Endothelial cell (in vitro differentiated cells): ENCODE measurements at places on chromosomes 4 and X.

GRCh38 chr4:185734214-185734613, 77.8 kb downstream of the SORBS2 start:
- DNase-seq = no peak

DNA sequence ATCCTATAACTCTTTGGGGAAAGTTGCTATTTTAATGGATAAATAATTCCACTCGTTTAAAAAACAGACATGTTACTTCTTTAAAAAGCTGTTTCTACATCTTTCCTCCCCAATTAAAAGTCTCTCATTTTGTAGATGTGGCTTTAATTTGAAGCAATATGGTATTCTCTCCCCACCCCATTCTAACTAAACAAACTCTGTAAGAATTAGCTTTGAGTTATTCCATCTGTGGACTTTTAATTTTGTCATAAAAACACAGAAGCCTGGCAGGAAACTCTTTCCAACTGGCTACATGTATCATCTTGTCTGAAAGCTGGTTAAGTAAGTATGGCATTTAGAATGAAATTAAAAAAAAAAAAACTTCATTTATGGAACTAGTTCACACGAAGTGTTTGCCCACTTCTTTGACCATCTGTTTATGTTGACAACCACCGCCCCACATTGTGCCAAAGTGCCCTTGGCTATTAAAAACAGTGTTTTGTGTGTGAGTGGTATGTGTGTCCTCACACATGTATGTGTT, 140.3 kb downstream of the NAA11 start:
- no peak for DNase-seq

DNA sequence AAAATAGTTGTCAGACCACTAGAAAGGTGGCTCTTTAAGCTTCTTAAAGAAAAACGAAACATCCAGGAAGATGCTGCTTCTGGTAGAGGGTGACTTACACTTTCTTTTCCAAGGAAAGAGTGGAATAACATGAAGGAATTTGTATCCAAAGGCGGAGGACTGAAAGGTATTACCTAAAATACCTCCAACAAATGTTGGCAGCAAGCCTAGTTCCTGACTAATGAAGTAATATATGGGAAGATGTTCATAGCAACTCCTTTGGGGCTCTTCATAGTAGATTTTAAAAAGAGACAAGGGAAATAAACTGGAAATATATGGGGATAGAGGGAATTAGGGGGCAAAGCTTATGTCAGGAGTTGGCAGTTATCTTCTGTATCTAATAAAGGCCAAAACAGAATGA, 116.2 kb downstream of the AASDH start:
- no peak for DNase-seq

GRCh38 chrX:53824686-53825085, 138.2 kb upstream of the HUWE1 start:
- no peak for DNase-seq

GRCh38 chr4:99983289-99983943, 33.3 kb upstream of the H2AZ1 start:
- DNase-seq = no peak

DNA sequence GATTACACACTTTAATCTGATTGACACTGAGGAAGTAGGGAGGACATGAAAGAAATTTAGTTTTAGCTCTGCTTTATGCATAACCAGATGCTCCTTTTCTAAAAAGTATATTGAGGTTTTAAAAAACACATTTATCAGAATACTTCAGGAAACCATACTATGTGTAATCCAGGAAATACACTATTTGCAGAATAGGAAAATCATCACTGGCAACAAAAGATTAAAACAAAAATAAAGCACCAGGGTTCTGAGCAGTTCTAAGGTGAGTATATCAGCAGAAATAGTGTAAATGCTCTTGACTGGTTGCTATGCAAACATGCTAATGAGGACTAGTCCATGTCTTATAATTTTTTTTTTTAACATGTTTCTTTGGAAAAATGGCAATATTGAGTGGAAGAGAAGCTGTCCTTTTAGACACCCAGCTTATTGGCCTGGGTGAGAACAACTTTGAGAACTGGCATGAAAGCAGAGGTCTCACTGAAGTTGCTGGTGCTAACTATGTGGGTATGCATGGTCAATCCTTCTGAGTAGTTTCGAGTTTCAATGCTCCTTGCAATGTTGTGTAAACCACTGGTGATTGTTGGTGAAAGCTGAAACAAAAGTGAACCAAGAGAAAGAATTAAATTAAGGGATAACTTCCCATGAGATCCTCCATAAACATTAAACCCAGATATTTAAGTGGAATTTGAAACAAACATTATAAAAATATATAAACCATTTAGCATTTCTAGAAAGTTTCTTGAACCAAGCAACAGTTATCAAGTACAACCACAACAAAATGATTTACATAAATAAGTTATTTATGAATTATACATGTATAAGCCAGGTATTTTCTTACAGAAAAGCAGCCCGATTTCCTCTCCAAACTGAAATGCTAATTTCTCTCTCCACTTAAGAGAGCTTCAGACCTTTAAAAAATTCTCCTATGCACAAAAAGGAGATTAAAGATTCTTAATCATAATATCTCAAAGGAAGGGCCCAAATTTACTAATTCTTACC, 20.4 kb upstream of the SCD5 start:
- DNase-seq = no peak

DNA sequence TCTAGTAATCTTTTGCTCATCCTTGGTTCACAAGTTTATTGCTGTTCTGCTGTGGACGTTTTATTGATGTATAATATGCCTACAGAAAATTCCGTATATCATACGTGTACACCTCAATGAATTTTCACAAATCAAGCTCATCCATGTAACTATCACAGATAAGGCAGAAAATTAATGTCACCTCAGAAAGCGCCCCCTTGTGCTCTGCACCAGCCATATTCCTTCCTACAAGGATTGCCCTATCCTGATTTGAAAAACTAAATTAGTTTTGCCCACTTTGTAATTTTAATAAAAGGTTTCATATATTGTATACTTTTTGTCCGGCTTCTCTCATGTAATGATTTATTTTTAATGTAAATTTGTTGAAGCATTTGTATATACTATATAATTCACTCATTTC, 390.8 kb downstream of the ADGRL3 start:
- peak; percentile 15 for DNase-seq

DNA sequence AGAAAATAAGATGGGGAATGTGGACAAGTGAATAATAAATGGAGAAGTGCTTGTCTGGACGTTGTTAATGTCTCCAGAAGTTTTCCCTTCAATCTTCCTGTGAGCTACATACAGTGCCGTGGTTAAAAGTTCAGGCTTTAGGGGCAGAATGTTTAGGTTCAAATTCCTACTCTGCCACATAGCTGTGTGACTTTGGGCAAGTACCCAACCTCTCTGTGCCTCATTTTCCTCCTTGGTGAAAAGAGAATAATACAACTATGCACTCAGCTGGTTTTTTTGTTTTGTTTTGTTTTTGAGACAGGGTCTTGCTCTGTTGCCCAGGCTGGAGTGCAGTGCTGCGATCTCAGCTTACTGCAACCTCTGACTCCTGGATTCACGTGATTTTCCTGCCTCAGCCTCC, 143.5 kb downstream of the CHIC2 start:
- DNase-seq = no peak

GRCh38 chr4:126465341-126465740, 1150.6 kb downstream of the FAT4 start:
- no peak for DNase-seq

- no peak for DNase-seq
Observed at GRCh38 chrX:138748480-138748879, 37.0 kb upstream of the FGF13 start.

GRCh38 chr4:6953751-6954380, 44.2 kb downstream of the TBC1D14 start:
- DNase-seq = peak; percentile 22

GRCh38 chr4:95510145-95510544, 38.6 kb downstream of the UNC5C start:
- no peak for DNase-seq

GRCh38 chr4:15198070-15198727, 195.9 kb downstream of the CPEB2 start:
- DNase-seq = no peak

DNA sequence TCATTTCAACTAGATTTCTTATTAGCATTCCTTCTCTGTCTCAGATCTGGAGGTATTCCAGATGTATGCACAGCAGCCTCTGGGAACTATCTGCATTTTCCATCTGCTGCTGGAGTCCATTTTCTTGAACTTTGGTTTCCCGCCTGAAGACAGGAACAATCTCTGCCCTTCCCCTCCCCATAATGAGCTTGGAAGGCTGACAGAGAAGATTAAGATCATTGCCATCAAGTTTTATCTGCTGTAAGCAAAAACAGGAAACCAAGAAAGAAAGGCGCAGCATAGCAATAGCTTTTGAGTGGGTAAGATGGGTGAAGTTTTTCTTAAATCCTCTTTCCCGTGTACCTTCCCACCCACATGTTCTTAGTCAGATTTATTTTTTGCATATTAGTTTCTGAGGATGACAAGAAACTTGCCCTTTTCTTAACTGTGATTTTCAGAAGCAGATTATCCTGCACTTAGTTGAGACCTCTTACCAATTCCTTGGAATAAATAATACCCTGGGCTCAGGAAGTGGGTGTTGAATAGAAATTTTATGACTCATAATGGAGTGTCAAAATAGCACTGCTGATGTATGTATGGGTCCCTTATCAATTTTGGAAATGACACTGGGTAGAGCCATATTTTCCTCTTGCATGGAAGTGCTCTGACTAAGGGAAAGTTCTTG, 78.3 kb downstream of the CT47B1 start:
- no peak for DNase-seq

DNA sequence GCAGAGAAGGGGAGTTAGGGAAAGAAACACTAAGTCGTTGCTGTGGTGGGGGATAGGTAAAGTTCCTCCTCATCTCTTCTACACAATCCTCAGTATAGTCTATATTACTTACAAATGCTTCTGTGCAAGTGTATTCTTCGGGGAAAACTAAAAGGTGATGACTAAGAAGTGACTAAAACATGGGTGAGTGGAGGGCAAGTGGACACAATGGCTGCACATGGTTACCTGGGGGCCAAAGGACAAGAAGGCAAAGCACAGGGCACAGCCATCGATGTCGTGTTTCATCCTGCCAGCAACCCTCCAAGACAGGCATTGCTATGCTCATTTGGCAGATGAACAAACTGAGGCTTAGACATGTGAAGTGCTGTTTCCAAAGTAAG, 35.5 kb upstream of the CCKAR start:
- DNase-seq = no peak

- DNase-seq = no peak
Observed at GRCh38 chr4:159308566-159309340, 205.9 kb downstream of the RAPGEF2 start.

DNA sequence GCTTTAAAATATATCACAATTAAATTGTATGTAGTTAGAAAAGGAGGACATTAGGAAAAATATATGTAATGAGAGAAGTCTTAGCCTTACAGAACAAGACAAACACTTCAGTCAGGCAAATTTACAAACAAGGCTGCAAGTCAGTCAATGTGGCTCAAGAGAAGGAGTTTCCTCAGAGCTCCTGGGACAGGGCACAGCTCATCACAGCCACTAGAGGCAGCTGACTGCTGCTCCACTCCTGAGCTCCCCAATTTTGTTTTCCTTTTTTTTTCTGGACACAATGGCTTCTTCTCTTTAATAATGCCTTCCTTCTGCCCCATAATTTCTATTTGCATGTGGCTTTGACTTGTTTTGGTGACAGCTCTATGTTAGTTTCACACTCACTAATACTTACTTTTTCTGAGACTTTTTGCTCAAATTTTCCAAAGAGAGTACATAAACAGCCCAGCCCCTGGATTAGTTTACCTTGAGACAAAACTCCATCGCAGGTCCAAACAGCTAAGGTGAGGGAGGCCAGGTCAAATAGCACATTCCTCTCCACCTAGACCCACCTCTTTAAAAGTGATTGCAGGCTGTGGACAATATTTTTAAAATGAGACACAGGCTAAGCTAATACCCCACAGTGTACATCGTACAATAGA, 850.4 kb upstream of the FRG1 start:
- DNase-seq = peak; percentile 27

DNA sequence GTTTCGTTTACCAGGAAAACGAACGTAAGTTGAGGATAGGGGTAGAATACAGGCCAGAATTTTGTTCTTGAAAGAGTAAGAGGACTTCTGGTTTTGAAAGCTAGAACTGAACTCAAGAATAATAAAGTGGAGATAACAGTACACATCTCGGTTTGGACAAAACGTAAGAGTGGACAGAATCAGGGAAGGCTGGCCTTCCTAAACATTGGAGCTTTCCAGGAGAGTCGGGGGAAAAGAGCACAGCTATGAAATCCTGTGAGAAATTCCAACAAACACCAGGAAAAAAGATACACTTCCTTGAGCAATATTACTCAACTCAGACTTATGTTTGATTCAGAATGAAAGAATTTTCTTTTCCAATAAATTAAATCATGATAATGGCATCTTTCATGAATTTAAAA, 1.2 kb downstream of the CTSO start:
- DNase-seq = no peak

DNA sequence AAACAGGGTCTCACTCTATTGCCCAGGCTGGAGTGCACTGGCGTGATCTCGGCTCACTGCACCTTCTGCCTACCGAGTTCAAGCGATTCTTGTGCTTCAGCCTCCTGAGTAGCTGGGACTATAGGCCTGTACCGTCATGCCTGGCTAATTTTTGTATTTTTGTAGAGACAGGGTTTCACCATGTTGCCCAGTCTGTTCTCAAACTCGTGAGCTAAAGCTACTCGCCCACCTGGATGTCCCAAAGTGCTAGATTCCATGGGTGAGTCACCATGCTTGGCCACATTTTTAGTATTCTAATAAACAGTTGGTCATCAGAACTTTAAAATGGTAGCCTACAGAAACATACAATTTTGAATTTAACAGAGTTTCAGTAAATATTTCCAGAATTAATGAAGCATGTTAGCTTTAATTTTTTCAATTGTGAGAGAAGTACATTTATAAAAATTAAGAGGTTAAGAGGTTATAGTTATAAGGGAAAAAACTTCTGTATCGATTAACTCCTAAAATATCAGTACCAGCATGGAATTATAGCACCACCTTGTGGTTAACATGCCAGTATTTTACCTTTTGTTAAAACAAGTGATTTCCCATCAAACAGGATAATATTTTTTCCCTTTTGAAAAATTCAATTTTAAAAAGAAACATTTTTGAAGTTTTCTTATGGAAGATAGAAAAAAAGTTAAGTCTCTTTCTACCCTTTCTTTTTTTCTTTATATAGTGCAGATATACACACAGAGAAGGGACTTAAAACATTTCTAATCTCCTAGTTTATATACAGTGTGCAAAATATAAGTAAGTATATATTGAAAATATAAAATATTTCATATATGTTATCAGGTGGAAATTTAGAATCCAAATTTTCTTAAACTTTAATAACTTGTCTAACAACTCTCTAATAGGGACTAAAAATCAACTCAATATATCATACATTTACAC, 35.4 kb downstream of the CEP44 start:
- peak; percentile 8 for DNase-seq

GRCh38 chr4:10575414-10575813, 109.2 kb downstream of the CLNK start:
- no peak for DNase-seq
